Stimulated activated CD8-positive, alpha-beta memory T cell treated with anti-CD3 and anti-CD28 coated beads, Interleukin-15, amount 100 ng/mL, for 4 hours (primary cell): ENCODE measurements at places on chromosomes 2 and 18.

DNA sequence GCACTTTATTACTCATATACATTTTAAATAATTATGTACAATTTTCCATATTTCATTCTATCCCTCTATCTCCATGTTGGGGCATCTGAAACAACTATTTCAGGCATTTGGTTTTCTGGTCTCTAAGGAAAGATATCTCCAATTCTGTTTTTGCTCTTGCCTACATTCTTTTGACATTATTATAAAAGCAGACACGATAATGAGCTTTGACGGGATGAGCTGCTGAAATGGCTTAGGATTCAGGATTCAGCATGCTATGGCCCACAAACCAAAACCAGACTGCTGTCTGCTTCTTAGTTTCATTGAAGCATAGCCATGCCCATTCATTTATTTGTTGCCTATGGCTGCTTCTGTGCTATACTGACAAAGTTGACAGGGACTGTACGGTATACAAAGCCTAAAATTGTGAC, 42.7 kb upstream of the GLS start:
- DNase-seq: no peak

- no peak for DNase-seq
Measured at GRCh38 chr2:26355038-26355995, 8.7 kb upstream of the ADGRF3 start.

- no peak for DNase-seq
Measured at GRCh38 chr2:188628989-188629752, 337.5 kb downstream of the GULP1 start.

DNA sequence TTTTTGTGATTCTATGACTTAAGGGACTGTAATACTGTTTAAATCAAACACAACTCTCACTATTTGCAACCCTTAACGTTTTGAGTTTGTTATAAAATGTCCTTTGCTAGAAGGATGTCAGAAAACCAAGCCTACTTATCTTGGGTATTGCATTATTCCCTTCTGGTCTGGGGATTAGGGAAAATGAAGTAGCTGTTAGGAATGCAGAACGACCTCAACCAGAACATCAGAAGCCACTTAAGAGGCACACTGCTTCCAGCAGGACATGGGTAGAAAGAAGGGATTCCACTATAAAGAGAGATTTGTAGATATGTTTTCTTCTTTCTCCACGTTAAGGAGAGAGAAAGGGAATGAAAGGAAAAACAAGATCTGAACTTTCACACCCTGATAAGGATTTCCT, 101.2 kb downstream of the SETBP1 start:
- DNase-seq: no peak

GRCh38 chr2:201937343-201937742, 96.3 kb upstream of the FZD7 start:
- DNase-seq: no peak

GRCh38 chr2:143237146-143237777, 108.0 kb downstream of the ARHGAP15 start:
- no peak for DNase-seq

DNA sequence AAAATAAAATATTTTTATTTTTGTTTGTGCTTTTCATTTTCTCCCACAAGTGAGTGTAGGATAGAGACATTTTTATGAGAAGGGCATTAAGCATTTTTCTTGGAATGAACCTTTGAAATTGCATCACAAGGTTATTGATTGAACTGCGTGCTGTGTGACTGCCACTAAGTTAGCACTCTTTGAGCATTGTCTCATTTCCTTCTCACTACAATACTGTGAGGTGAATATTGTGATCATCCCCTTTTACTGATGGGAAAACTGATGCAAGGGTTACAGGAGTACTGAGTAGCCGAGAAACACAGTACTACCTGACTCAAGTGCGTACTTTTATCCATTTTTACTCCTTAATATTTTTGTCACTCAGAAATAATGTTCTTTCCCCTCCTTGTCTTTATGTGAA, 2.0 kb downstream of the NBEAL1 start:
- no peak for DNase-seq

GRCh38 chr18:10336749-10337350, 117.6 kb upstream of the APCDD1 start:
- no peak for DNase-seq

- DNase-seq: no peak
Measured at GRCh38 chr2:204625135-204625534, 79.9 kb downstream of the PARD3B start.

- no peak for DNase-seq
Measured at GRCh38 chr2:197170208-197170607, 140.4 kb downstream of the ANKRD44 start.

GRCh38 chr18:25531207-25531606, 179.2 kb upstream of the ZNF521 start:
- no peak for DNase-seq

- no peak for DNase-seq
Measured at GRCh38 chr18:48917579-48918517, 32.9 kb downstream of the SMAD7 start.

GRCh38 chr2:14189929-14190328, 442.6 kb upstream of the LRATD1 start:
- DNase-seq: no peak

DNA sequence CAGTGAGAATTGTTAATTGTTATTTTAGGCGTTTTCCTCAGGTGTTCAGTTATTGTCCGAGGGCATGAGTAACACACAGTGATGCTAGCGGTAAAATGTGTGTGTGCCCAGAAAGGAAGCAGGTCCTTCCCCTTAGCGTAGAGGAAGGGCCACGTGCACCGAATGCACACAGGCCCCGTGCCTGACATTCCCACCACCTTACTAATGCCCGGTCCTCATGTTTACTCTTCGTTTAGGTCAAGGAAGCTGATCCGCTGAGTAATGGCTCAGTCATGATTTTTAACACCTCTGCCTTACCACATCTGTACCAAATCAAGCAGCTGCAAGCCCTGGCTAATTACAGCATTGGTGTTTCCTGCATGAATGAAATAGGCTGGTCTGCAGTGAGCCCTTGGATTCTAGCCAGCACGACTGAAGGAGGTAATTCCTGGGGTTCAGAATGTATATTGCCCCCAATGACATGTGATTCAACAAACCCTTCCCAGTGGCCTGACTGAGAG, 76.7 kb downstream of the MERTK start:
- DNase-seq: no peak

DNA sequence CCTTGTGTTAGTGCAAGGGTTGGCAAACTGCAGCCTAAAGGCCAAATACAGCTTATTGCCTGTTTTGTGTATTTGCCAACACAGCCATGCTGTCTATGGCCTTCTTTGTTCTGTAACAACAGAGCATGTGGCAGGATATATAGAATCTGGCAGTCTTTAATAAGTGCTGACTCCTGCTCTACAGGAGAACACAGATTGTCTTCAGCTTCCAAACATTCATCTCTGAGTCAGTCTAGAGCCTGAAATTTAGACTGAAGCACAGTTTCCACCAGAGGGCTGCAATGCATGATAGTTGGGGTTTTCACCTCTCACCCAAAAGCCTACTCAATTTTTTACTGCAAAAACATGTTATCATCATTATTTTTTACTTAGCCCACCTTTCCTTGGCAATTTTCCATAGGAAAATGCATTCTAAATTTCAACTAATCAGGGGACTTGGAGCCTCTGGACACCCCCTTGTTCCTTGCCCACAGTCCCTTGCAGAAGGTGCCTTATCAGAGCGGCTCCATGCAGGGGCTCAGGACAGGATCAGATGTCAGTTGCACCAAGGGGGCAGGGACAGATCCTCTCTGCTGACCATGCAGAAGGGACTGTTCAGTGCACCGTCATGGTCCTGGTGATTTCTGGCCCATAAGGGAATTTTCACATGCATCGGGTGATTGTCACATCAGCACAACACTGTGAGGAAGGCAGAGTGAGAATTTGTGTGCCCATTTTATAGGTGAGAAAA, 12.4 kb downstream of the IL37 start:
- no peak for DNase-seq

GRCh38 chr2:38021589-38021988, 54.4 kb downstream of the CYP1B1 start:
- no peak for DNase-seq

GRCh38 chr2:31075431-31075830, 62.8 kb downstream of the GALNT14 start:
- no peak for DNase-seq

GRCh38 chr18:23918395-23919032, 96.0 kb upstream of the TTC39C start:
- DNase-seq: peak; percentile 68

DNA sequence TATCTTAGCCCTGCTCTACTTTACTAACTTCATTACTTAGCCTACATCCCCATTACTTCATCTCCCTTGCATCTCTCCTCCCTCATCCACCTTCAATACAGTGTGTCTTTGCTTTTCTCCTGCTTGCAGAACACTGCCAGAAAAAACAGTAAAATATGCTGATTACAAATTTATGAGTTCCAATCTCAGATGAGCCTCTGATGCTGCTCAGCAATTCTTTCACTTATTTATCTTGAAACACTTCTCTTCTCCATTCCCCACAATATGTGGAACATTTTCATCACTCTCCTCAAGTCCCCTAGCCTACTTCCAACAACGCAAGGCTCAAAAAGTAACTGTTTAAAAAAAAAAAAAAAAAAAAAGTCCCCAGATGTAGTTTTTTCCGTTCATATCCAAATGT, 7.1 kb downstream of the VPS54 start:
- DNase-seq: no peak

DNA sequence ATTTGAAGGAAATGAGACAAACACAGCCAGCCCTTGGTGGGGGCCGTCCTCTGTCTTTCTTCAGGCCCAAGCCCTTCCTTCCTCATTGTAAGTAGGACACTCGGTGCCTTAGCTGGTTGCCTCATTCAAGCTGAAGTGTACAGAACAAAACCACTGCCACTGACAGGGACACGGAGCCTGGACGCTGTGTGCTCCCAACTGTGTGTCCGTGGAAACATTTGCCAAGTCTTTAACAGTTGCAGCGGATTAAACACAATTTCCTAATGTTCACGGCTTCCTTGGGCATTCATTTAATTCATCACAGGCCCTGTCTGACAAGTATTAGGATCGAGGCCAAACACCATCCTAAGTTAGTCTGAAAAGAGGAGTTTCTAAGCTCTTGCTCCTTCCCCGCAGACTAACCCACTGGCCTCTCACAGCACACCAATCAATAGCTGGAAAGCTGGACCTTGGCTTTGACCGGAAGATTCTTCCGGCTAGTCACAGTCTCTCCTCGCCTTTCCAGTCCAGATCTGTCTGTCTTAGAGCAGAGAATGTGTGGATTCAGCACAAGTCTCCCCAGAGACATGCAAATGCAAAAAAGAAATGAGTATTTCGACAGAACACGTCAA, 68.7 kb upstream of the ACSL3 start:
- DNase-seq: no peak

- no peak for DNase-seq
Measured at GRCh38 chr18:7174344-7175095, 56.4 kb upstream of the LRRC30 start.

GRCh38 chr2:222420508-222420907, 3.8 kb upstream of the SGPP2 start:
- no peak for DNase-seq

DNA sequence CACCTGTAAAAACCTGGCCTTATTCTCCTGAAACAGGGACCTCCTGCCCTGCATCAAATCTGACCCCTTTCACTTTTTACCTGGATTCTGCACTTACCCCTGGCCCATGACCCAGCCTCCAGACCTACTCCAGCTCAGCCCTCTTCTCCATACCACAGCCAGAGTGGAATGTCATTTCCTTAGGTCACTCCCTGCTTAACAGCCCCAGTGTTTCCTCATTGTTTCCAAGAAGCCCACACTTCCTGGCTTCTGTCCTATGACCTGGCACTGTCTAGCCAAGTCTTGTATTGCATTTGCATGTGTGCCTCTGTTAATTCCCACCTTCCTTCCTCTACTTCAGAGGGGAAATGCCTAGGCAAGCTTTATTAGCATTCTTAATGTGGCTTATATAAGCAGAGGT, 51.4 kb upstream of the TRIB2 start:
- no peak for DNase-seq

DNA sequence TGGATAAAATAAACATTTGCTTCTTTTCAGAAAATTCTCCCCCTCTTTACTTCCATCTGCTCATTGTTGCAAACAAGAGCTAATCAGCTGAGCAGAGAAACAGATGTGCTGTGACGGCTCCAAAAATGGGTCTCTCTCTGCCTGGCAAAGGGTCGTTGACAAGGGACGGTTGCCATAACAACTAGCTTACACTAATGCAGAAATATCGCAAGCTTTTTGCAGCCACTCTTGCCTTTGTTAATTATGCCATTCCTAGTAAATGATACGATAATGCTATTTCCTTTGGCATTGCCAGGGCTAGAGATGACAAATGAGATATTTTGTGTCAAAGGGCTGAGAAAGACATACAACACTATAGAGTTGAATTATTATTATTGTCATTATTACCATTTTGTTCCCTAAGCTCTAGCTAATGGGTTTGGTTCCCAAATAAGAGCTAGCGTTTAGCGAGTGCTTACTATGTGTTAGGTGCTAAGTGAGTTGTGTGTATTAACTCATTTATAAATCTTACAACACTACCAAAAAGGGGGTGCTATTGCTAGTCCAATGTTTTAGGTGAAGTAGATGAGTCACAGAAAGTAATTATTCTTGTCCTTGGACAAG, 46.8 kb downstream of the MYO3B start:
- DNase-seq: no peak

DNA sequence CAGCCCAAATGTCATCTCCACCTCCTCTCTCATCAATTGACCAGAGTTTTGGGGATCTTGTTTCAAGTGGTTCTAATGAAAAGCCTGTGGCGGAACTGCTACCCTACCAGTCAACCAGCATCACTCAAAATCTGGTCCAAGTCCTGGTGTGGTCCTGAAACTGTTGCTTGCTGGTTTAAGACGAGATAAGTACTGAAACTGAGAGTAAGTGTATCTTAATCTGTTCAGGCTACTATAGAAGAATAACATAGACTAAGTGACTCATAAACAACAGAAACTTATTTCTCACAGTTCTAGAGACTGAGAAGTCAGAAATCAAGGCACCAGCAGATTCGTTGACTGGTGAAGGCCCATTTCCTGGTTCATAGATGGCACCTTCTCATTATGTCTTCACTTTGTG, 879 bp upstream of the GALNT5 start:
- no peak for DNase-seq

DNA sequence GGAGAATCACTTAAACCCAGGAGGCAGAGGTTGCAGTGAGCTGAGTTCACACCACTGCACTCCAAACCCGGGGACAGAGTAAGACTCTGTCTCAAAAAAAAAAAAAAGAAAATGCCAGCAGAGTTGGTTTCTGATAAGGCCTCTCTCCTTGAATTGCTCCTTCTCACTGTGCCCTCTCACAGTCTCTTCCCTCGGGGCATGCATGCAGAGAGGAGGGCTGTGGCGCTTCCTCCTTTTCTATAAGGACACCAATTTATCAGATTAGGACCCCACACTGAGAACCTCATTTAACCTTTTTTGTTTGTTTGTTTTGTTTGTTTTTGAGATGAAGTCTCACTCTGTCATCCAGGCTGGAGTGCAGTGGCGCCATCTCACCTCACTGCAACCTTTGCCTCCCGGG, 110.5 kb downstream of the ZFP36L2 start:
- DNase-seq: no peak

GRCh38 chr2:80302314-80303005, 2.1 kb downstream of the LRRTM1 start:
- no peak for DNase-seq

DNA sequence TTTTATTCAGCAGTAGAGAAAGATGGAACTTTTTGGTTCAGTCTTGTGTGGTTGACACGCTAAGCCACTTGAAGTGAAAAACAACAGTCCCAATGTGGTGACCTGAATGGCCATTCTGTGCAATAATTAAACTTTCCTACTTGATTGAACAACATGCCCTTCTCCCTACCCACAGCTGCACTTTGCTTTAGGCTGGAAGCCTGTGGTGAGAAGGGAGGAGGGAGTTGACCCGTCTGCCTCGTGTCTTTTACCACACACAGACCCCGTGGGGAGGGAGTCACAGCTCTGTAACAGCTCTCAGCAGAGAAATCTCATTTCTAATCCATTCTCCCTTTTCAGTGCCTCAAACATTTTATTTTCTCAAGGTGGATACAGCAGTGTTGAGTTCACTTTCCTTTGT, 138.2 kb upstream of the PKDCC start:
- DNase-seq: no peak
